ENCODE measurements at places on chromosomes 1 and 21.

DNA sequence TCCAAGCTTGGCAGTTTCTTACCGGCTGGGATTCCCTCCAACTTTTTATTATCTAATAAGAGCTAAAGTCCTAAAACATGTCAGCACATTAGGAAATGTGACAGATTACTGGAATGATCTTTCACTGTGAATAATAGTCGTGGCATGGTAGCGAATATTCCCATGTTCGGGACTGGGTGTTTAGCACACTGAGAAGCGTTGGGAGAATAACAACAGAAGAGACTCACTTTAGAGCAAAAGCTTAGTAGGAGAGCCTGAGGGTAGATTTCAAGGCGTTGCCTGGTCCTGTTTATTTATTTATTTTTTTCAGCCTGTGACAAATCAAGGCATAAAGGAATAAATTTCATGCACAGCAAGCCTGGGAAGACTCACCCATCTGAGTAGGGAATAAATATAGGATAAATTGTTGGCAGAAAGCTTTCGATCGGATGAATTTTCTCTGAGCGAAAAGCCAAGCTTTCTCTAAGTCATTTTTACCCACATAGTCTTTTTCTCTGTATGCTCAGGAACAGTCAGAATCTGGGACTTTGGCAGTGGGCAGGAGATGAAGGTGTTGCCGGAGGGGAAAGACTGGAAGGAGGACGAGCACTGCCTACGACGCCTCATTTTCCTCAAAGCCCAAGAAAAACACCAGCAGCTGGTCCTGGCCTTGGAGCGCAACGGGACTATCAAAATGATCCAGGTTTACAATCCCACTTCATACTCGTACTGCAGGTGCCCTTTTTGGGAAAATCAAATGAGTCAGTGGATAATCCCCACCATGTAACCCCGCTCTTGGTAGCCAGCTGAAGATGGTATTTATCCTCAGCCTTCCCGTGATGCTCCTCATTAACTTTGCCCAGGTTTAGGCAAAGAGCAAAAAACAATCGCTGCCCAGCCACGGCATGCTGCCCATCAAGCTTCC is 97.2 kb downstream of the WDR64 start:
- no peak for DNase-seq

DNA sequence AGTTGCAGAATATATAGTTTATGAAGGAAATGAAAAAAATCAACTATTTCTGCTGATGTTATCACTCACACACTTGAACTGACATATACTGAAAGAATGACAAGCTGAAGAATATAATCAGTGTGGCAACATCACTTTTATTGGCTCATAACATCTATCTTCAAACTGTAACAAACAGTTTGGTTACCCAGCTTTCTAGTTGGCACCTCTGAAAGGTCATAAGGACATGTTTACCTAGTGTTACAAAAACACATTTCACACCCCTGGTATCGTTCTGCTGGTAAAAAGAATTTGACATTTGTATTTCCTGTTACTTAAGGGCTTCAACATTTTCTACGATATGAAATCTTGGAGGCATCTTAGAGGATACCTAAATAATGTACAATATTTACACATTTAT is 1267.0 kb upstream of the NCAM2 start:
- no peak for DNase-seq

DNA sequence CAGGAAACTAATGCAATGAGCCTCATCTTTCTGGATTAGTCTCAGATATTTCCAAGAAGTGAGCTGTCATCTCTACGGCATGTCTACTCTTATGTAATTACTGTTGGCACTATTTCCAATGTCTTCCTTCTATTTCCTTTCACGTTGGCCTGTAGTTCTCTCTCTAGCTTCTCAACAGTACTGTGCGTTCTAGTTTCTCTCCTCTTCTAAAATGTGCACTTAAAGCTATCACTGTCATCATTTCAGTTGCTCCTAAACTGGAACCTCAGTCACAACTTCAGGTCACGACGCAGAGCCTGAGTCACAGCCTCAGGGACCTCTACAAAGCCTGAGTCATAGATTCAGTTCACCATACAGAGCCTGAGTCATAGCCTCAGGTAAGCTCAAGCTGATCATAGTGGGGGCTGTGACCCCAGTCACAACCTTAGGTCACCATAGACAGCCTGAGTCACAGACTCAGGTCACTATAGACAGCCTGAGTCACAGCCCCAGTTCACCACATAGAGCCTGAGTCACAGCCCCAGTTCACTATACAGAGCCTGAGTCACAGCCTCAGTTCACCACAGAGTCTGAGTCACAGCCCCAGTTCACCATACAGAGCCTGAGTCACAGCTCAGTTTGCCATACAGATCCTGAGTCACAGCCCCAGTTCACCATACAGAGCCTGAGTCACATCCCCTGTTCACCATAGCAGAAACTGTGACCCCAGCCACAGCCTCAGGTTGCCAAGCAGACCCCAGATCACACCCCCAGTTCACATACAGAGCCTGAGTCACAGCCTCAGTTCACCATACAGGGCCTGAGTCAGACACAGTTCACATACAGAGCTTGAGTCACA is 13.0 kb downstream of the WNT9A start:
- DNase-seq = peak; percentile 61

- DNase-seq = peak; percentile 79
These were observed at the start of gene MIA3 for GRCh38 chr1:222618001-222618879. Gene MIA3, plus strand, starts transcription at chr1:222618097. Its CDS starts 14 bp downstream, at chr1:222618111.

- no peak for DNase-seq
These were observed 91.6 kb downstream of the SCCPDH start for GRCh38 chr1:246815693-246816270.

GRCh38 chr1:116356673-116357072 is 16.4 kb upstream of the ATP1A1 start:
- DNase-seq = no peak

DNA sequence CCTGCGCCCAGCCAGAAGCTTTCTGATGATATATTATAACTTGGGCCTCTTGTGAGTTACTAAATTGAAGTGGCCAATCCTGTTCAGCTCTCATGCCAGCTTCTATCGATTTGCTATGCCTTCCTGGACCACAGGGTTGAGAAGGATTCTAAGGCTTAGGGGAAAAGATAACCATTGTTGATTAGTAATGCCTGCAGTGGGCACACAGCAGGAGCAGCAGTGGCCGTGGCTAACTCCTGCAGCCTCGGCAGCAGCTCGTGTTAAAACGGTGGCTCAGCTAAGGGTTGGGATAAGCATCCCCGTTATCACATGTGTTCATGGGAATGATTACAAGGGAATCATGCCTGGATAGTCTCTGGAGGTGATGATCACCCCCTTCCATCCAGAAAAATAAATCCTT is 20.5 kb upstream of the KCNE2 start:
- DNase-seq = no peak

DNA sequence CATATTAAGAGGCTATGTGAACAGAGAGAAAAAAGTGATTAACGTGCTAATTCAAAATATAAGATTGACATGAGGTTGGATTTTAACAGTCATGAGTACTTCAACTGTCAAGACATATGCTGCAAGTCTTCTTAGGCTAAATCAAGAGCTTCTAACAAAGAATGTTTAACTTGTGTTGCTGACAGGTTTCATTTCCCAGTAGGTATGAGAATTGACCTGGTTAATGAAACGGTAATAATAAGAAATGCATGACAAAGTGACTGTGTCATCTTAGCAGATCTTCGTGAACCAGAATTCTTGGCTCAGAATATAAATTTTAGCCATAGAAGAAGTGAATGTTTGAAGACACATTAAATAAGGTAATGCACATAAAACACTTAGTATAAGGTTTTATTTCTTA is 132.6 kb upstream of the PTGFR start:
- DNase-seq = no peak

DNA sequence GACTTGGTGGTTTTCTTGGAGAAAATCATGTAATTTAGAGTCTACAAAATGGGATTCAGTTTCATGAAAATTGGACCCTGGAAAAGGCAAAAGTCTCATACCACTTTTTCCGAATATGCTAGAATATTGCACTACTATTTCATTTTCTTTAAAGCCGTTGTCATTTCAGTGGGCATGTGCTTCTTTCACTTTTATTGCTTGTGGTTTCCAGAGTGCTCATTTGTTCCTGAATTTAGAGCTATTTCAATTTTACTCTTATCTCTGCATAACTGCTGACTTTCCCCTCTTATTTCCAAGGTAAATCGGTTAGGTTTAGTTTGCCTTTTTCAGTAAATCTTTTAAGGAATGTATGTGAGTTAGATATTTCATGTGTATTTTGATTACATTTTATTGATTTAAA is 11.6 kb downstream of the HHAT start:
- DNase-seq = no peak
